Astrocyte of the spinal cord (primary cell): ENCODE measurements at places on chromosomes 6 and 20.

DNA sequence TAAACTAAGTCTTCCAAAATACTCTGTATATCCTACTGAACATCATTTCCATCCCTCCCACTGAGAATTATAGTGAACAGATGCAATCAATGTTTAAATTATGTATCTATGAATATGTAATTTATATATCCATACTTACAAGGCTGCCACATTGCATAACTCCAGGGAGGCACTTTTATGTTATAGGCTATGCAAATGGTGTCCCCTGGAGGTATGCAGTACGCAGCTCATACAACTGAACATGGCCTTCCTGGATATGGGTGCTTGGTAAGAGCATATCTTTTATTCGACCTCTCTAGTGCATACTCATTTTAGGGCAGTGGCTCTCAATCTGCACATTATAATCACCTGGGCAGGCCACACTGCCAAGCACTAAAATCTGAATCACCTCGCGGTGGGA lies 127.3 kb downstream of the BANF2 start:
- DNase-seq, result no peak

- no peak for DNase-seq
These were observed 60.8 kb downstream of the RBM38 start for GRCh38 chr20:57451795-57452661.

DNA sequence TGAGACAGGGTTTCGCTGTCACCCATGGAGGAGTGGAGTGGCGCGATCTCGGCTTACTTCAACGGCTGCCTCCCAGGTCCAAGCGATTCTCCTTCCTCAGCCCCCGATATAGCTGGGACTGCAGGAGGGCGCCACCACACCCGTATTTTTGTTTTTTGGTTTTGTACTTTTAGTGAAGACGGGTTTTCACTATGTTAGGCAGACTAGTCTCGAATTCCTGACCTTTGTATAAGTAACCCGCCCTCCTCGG lies 115.4 kb upstream of the BTN3A2 start:
- peak; percentile 74 for DNase-seq

GRCh38 chr20:2849529-2849928 lies 9.0 kb downstream of the VPS16 start:
- DNase-seq, result no peak

DNA sequence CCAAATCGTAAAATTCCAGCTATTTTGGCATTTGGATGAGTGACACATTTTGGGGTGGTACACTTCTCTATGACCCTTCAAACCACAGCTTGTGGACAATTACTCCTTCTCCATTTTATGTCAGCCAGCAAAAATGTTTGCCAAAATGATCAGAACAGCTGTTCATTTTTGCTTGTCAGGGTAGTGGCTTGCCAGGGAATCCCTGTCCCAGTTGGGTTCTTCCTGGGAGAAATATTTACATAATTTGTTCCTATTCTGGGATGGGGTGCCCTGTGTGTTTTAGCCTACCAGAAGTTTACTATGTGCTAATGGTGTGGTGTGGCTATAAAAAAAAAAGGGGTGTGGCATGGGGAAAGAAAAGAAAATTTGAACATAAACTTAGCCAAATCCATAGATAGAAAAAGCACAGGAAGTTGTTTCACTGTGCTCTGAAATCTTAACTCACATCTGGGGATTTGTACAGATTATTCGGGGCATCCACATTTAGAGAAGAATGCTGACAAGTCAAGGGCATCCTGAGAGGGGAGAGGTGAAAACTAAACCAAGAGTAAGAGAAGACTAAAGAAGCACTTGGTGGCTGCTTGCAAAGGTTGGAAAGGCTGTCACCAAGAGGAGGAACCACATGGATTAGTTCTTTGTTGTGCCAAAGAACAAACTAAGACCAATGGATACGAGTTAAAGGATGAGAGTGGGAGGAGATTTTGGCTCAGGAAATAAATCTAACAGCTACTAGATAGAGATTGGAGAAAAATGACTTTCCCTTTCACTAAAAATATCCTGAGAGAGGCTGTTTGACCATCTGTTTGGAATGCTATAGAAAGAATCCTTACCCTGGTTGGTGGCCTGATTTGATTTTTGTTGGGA lies 55.2 kb upstream of the RBM24 start:
- DNase-seq, result no peak

DNA sequence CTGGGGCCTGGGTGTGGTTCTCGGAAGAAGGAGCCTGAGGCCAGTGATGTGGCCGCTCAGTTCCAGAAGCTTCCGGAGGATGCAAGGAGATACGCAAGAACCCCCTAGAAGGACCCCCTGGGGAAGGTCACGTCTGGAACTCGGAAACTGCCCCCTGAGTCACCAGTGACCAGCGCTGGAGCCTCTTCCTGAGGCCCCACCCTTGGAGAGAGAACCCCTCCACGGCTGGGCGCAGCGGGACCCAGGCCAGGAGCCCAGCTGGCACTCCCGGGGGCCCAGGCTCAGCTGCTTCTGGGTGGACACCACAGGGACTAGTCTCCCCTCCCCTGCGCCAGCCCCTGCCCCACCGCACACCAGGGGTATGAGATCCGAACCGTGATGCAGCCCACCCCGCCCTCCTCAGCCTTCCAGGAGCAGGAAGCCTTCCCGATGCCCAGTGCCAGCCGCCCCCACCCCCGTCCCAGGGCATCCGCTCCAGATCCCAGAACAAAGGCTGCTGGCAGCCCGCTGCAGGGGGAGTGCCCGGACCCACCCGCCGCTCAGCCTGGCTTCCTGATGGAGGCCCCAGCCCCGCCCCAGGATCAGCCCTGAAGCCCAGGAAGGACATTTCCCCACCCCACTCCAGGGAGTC lies 7.5 kb downstream of the LAMA5 start:
- peak; percentile 83 for DNase-seq

DNA sequence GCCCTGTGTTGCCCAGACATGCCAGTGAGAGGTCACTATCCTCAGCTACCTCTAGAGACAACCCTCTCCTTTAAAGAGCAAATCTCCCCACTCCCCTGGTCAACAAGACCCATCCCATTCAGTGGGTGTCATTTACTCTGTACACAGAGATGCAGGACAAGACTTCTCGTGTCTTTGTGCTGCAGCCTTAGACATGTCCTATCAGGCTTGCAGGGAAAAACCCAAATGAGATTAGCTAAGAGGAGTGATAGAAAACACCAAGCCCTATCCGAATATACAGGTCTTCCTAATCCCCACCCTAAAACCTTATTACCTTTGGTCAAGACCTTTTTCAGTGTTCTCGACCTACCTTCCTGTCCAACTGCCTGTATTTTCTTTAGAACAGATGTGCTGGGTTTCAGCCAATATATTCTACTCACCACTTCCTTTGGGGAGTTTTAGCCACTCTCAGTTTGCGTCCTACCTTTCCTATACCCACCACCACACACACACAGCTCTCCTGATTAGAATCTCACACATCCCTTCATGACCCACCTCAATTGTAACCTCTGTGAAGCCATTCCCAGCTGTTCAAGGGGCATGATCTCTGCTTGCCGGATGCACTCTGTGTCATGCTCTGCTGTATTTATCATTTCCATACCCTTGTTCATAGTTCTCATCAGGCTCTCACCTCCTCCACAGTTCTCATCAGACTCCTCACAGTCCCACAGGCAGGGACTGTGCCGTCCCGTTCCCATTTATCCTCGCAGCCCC lies 39.7 kb downstream of the TRAM2 start:
- DNase-seq, result no peak

- DNase-seq, result no peak
These were observed 180.0 kb downstream of the WDR27 start for GRCh38 chr6:169521825-169522224.

GRCh38 chr20:63937596-63937995 lies 18.6 kb downstream of the UCKL1 start:
- DNase-seq, result peak; percentile 33
